ENCODE measurements at places on chromosomes 5 and 9.

DNA sequence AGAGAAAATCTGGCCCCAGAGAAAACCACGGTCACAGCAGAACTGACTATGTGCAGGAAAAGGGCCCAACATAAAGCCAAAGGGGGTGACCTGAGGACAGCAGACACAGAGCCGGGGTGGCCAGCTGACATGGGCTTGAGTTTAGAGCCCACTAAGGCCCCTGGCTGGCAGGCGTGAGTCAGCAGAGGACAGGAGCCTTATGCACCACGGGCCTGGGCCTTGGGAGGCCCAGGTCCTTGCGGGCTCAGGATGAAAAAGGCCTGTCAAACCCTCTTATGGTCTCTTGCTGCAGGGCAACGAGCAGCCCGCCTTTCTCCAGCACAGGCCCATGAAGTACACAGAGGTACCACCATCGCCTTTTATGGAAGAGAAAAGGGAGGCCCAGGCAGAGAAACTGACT is 19.7 kb downstream of the STK10 start:
- no peak for DNase-seq

- no peak for DNase-seq
These were observed 61.8 kb downstream of the RAB24 start for GRCh38 chr5:177241768-177242167.

GRCh38 chr5:152374711-152375275 is 30.3 kb downstream of the NMUR2 start:
- no peak for DNase-seq

GRCh38 chr9:100561256-100561655 is 16.6 kb upstream of the CAVIN4 start:
- no peak for DNase-seq

DNA sequence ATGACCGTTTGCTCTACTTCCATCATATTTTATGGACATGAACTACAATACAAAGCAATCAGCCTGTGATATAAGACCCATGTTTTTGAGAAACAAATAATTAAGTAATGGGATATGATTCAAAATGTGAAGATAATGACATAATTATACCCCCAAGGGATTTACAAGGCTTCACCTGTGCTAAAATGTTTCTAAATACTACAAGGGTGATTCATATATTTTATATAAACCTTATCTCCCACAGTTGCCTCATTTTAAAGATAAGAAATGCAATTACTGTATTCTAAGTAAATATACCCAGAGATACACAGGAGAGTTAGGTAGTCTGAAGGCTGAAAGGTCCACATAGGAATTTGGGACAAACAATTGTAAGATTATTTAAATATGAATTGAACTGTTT is 662.0 kb upstream of the CHD1 start:
- no peak for DNase-seq

DNA sequence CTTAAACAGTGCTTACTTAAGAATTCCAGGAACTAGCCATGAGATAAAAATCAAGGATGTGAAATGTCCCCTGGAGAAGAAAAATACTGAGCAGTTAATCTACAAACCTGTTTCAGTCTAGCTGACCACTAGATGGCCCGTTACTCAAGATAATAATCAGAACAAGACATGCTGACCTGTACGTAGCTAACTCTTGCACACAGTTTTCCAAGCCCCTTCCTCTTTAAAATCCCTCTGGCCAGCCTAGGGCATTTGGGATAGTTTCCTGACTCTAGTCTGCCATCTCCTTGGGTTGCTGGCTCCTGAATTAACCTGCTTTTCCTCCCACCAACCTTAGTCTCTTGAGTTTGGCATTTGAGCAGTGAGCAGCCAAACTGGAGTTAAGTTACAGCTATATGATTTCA is 59.2 kb upstream of the TRAF1 start:
- no peak for DNase-seq

DNA sequence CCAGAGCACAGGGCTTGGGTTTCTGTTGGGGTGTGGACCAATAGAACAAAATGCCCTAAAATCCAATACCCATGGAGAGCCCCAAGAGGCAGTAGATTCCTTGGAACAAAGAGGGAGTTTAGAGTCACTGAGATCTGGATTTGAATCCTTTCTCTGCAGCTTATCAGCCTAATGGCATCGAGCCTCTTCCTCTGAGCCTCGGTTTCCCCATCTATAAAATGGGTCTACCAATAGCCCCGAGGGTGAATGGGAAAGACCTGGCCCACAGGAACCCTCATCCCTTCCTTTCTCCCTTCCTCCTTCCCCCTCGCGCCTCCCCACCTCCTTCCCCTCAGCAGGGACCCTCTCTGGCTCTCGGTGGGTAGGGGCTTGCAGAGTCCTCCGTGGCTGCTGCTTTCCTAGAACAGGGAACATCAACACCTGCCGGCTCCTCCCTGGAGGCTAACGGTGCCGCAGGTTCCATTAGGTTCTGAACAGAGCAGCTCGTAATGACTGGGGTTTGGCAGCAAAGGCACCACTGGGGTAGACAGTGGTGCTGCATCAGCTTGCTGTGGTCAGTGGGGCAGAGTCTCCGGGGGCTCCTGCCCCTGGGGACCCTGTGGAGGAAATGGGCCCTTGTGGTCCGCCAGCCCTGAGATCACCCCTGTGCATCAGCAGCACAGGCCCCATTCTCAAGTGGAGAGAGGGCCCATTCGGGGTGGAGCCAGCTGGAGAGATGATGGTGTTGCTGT is 40.3 kb downstream of the NEK6 start:
- no peak for DNase-seq

- DNase-seq = no peak
These were observed 50.2 kb downstream of the ARHGEF37 start for GRCh38 chr5:149631506-149631905.

GRCh38 chr9:123712399-123712798 is 217.5 kb downstream of the DENND1A start:
- DNase-seq = no peak

- no peak for DNase-seq
These were observed 616 bp downstream of the IL11RA start for GRCh38 chr9:34652602-34653000.

GRCh38 chr5:1698589-1699316 is 100.9 kb downstream of the MRPL36 start:
- DNase-seq = no peak

GRCh38 chr9:82404196-82404870 is 415.8 kb downstream of the SPATA31D1 start:
- no peak for DNase-seq

DNA sequence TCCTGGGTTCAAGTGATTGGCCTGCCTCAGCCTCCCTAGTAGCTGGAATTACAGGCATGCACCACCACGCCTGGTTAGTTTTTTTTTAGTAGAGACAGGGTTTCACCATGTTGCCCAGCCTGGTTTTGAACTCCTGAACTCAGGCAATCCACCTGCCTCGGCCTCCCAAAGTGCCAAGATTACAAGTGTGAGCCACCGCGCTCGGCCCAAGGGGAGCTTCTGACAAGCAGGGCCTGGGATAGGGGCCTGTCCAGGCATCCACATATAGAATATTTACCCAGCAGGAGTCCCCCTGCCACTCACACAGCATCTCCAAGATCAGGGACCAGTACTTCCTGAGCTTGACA is 10.1 kb downstream of the IRF1 start:
- DNase-seq = no peak

DNA sequence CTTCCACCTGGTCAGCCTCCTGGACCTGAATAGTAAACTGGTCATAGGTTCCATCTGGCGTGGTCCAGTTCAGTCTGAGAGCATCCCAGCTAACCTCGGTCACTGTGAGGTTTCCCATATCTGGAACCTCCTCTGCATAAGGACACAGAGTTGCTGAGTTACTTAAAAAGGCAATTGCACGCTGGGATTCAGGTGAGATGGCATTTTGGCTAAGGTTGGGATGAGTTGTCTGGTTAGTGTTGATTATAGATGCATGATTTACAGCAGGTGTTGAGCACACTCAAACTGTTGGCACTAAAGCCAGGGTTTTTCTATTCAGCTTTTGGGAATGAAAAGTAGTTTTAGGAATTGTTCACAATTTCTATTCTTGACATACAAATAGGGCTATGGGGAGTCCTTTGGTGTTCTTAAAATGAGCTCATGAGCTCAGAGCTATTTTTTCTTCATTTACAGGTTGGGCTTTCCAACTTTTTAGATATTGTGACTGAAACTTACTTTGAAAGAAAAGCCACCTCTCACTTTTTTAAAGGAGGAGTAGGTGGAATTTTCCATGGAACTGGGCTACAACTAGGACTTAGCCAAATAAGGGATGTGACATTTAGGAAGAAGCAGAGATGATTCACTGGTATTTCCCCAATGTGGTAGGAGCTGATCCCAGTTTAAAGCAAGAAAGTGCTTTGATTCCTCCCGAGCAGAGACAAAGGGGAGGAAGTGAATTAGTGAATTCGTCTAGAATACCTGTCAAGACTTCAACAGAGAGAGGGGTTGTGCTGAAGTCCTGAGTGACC is 54.7 kb downstream of the TNC start:
- DNase-seq = no peak

- no peak for DNase-seq
These were observed 2.1 kb downstream of the MGAT4B start for GRCh38 chr5:179804555-179804947.

GRCh38 chr9:131593091-131593820 is 47.9 kb downstream of the PRRT1B start:
- DNase-seq = no peak

- no peak for DNase-seq
These were observed 533.8 kb upstream of the CYLC2 start for GRCh38 chr9:102461156-102461819.

GRCh38 chr9:35029852-35030251 is 40.3 kb downstream of the DNAJB5 start:
- DNase-seq = no peak

DNA sequence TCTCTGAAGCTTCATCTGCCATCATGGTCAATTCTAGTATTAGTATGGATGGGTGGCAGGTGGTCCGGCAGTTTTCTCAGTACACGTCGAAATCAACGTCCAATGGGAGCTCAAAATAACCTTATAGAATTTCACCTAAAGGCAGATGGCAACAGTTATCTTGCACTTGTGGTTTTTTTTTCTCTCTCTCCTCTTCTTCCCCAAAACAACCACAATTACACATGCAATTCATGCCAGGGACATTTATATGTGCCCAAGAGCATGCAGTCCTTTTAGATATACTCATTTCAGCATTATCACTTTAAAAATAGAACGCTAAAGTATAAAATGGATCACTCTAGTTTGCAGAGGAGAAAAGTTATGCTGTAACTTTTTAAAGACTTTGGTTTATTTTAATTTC is 1428.9 kb upstream of the WWC1 start:
- DNase-seq = no peak

DNA sequence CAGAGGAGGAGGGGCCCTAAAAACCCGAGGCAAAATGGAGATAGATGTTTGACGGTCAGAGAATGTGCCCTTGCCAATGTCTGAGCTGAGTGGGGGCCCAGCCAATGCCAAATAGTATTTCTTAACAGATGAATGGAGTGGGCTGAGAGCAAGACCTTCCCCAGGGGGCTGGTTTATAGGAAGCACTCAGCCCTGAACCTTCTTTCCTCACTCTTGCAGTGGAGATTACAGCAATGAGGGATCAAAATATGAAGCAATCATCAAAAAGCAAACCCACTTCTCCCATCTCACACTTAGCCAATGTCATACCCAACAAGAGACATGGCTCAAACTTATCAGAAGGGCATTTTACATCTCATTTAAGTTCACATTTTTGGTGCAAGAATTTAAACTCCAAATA is 350.3 kb downstream of the GADD45G start:
- DNase-seq = no peak

- DNase-seq = no peak
These were observed 317.0 kb upstream of the ADCY2 start for GRCh38 chr5:7078901-7079300.

DNA sequence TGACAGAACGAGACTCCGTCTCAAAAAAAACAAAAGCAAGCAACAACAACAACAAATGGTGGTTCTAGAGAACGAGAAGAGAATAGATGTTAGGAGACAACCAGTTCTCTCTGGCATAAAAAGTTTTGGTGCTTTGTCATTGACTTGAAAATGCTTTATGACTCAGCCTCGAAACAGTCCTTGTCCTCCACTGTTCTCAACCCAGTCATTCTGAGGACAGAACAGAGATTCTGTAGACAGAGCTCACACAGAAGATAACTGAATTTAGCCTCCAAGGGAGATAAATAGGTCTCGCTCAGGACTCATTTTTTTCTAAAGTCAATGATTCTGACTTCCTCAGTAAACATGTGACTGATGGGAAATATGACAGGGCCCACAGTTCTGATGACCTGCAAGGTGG is 76.0 kb upstream of the FSTL4 start:
- DNase-seq = no peak

- no peak for DNase-seq
These were observed 126.2 kb downstream of the SEMA6A start for GRCh38 chr5:116448450-116448849.

DNA sequence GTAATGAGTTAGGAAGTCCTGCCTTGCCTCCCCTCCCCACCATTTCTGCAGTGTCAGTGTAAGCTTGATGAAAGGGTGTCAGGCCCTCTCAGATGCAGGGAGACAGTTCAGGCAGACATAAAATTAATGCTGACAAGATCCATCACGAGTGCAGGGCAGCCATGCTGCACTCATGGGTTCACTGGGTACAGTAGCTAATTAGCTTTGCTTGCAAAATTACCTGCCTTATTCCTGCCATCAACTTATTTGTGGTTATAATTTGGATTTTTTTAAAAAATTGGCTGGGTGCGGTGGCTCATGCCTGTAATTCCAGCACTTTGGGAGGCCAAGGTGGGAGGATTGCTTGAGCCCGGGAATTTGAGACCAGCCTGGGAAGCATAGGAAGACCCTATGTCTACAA is 17.9 kb downstream of the GALNT12 start:
- DNase-seq = no peak

GRCh38 chr9:114592356-114592755 is 4.8 kb downstream of the ATP6V1G1 start:
- DNase-seq = no peak

GRCh38 chr9:85172001-85172978 is 502.8 kb downstream of the NTRK2 start:
- no peak for DNase-seq

DNA sequence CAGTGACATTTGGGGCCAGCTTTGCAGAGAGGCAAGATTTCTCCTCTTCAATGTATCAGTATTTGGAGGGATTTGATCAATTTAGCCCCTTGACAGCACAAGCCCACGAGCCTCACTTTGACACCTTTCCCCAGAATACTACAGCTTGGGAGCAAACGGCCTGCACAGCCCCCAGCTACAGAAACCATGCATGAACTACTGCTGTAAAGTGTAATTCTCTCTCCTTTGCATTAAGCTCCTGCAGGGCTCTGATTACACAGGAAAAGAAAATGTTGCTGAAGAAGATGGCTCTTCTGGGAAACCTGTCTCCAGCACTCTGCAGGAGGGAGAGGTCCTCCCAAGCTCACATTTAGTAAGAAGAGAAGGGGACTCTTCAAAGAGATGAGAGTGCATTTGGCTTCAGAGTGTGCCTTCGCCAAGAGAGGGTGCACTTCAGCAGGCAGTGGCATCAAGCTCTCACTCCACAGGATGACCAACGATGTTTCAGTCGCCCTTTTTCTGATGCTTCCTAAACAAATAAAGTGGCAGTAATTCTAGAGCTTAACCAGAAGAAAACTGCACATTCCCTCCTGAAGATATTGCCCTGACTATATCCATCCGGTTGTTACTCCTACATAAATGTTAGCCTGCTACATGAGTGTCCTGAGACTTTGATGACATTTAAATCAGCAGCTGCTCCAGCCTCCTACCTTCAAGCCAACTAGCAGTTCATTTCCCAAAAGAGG is 272.2 kb downstream of the AUH start:
- peak; percentile 54 for DNase-seq
